ENCODE measurements at places on chromosomes 13 and 19. TPM values are rescaled to one million over a fixed set of nuclear protein-coding genes. Genes with fewer than 3 reads are reported as not detected.
A peak's percentile ranks its signal among the peaks of the same experiment; 100 is the strongest.

- DNase-seq: peak; percentile 83
Measured at GRCh38 chr19:41570639-41571112, 5.3 kb upstream of the CEACAM21 start.

- no peak for DNase-seq
Measured at GRCh38 chr19:19409631-19410030, 4.2 kb downstream of the GATAD2A start.

DNA sequence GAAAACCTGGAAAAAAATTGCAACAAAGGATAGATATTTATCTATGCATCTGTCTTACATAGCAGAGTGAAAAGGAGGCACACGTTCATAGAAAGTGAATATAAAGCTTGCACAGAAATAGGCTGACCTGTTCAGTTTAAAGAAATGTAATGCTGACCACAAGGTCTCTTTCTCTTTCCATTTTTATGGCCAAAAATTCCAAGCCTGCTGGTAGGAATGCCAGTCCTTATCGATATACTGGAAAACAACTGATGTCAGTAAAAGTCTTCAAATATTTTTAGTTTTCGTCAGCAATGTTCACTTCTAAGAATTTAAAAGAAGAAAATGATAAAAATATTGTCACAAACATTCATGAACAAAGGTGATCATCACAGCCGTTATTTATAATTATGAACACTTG lies 59.0 kb upstream of the MCF2L start:
- DNase-seq: no peak

DNA sequence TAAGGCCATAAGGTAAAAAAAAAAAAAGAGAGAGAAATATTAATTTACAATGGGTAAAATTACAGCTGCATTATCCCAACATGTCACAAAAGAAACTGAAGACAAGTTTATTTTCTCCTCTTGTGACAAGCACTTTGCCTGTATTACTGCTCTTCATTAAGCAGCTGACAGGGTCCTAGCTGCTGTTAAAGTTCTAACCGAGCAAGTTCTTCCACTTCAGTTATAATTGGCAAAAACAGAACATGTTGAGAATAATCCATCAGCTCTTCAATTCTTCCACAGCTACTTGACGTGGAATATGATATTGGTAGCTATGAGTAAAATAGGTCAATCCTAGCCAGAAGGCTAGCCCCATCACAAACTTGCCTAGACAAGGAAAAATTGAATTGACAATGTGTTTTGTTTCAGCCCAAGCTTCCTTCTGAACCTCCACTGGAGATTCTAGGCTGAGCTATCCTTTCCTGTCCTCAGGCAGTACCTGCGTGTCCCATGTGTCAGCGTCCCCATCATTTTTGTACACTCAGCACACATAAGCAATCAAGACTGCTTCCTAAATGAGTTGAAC lies 32.2 kb upstream of the DOCK9 start:
- DNase-seq: no peak

GRCh38 chr19:39195755-39196154 lies 1.0 kb upstream of the NCCRP1 start:
- no peak for DNase-seq

- no peak for DNase-seq
Measured at GRCh38 chr19:1037621-1038064, 2.3 kb upstream of the ABCA7 start.

- DNase-seq: no peak
Measured at GRCh38 chr13:39129213-39129612, 91.0 kb downstream of the NHLRC3 start.

- DNase-seq: no peak
Measured at GRCh38 chr19:54002495-54003315, 11.3 kb downstream of the CACNG6 start.

- no peak for DNase-seq
Measured at GRCh38 chr13:85040215-85040614, 759.0 kb downstream of the SLITRK6 start.

DNA sequence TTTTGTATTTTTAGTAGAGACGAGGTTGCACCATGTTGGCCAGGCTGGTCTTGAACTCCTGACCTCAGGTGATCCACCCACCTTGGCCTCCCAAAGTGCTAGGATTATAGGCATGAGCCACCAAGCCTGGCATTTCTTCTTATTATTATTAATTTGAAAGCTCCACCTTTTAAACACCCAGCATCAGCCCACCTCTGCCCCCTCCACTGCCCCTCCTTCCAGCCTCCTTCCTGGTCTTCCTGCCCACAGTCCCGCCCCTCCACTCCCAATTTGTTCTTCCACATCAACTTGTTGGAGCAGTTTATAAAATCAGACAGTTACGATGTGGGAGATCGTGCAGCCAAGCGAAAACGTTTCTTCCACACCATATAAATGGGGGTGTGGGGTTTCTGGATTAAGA lies 7.8 kb upstream of the CLIP3 start:
- no peak for DNase-seq

- DNase-seq: no peak
Measured at GRCh38 chr13:21641629-21642028, 29.2 kb upstream of the FGF9 start.

GRCh38 chr13:57716295-57716694 lies 84.8 kb downstream of the PCDH17 start:
- DNase-seq: no peak

DNA sequence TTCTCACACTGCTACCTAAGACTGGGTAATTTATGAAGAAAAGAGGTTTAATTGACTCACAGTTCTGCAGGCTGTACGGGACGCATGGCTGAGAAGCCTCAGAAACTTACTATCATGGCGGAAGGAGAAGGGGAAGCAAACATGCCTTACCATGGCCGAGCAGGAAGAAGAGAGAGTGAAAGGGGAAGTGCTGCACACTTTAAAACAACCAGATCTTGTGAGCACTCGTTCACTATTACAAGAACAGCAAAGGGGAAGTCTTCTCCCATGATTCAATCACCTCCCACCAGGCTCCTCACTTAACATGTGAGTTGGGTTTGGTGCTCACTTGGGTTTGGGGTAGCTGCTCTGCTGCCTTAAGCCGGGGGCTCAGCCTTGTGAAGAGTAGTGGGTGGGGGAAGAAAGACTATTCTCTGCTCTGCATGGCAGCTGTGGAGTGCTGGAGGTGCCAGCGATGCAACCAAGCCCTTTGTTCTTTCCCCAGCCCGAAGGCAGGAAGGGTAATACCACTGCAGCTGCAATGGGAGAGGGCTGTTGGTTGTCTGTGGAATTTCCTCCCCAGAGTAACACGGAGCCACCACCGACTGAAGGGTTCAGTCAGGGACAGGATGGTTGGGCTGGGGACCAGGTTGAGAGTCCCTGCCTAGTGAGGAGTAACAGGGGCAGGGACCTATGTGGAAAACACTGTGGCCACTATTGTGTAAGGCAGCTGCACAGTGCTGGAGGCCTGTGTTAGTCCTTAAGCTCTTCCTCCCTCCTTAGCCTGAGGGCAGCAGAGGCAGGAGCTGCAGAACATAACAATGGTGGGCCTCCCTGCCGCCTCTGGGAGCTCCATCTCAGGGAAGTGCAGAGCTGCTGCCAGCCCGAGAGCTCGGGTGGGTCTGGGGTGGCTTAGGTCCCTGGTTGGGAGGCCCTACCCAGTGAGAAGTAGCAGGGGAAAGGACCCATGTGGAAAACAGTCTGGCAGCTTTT lies 1262.5 kb downstream of the EFNB2 start:
- DNase-seq: no peak

DNA sequence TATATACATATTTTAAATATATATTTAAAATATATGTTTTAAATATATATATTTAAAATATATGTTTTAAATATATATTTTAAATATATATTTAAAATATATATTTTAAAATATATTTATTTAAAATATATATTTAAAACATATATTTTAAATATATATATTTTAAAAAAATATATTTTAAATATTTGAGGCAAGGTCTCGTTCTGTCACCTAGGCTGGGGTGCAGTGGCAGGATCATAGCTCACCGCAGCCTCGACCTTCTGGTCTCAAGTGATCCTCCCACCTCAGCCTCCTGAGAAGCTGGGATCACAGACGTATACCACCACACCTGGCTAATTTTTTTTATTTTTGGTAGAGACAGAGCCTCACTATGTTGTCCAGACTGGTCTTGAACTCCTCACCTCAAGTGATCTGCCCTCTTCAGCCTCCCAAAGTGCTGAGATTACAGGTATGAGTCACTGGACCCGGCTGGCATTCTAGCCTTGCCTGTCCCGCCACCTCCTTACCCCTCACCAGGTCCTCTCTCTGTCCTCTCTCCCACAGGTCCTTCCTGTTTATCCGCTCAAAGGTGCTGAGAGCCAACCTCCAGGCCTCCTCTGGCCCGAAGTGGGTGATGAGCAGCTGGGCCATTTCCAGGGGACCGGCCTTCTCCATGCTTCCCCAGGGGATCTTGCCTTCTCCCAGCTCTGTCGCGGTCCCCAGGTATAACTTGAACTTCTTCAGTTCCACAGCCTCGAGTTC lies 564 bp downstream of the NLRP12 start:
- no peak for DNase-seq

GRCh38 chr13:71758828-71759227 lies 108.2 kb downstream of the DACH1 start:
- no peak for DNase-seq

- DNase-seq: no peak
Measured at GRCh38 chr13:29801737-29802305, 48.6 kb downstream of the UBL3 start.

- no peak for DNase-seq
Measured at GRCh38 chr19:54532528-54532927, 29.9 kb downstream of the LAIR2 start.

DNA sequence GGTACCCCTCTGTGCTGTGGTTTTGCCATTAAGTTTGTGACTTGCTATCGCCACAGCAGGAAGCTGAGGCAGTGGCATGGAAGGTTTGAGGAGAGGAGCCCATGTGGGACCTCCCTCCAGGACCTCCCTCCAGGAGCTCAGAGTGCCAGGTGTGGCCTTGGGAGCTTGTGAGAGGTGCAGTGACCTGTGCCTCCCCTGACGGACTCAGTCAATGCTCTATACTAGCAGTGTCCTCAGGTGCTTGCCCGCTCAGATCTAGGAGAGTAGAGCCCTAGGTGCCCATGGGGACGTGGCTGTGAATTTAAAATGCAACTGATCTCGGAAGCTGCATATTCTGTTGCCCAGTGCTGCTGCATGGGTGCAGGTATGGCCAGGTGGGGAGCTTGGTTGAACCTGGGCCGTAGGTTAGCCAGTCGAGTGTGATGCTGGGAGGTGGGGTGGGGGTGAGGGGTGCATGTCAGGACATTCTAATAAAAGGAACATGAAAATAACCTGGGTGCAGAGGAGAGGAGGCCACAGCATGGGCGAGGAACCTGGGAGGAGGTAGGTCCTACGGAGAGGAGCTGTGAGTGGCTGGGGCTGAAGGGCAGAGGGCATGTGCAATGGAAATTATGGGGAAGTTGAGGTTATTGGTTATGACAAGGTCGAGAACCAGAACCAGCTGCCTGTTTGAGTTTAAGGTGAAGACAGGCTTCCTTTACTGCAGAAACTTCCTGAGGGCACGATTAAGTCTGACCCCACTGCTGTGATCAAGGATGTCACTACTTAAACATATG lies 41.6 kb downstream of the TEX29 start:
- no peak for DNase-seq

The FGF22 gene
- polyA plus RNA-seq: 0.16 TPM

The IL17D gene
- polyA plus RNA-seq: 0.72 TPM

The NOTCH3 gene
- polyA plus RNA-seq: 18.7 TPM

The PTGER1 gene
- not detected for polyA plus RNA-seq

The LYPD5 gene
- 1.2 TPM for polyA plus RNA-seq

The ZNF558 gene
- polyA plus RNA-seq: 11.2 TPM

The NLRP5 gene
- not detected for polyA plus RNA-seq

The PSG6 gene
- not detected for polyA plus RNA-seq

Measured in heart right ventricle (tissue), 16 donors.